ENCODE measurements at places on chromosomes 13 and 19.

- no peak for DNase-seq
Observed at GRCh38 chr13:42041684-42042035, 6.8 kb upstream of the DGKH start.

GRCh38 chr19:48821633-48822032 lies 10.8 kb upstream of the BCAT2 start:
- no peak for DNase-seq

DNA sequence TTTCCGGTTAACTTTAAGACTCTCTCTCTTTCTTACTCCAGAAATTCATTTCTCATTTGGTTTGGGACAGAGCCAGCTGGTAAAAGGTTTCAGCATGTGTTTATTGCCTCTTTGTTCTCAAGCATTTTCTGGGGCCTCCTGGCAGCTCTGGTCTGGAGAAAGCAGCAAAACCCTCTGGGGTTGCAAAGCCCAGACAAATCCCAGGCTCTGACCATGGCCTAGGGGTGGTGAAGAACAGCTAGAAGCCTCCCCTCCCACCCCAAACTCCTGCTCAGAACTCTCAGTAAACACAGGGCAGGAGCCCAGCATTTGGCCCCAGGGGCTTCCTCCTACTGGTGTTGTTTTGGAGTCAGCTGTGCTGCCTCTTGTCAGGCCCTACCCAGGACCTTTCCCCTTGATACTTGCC lies 124.2 kb upstream of the SERP2 start:
- DNase-seq = no peak

GRCh38 chr13:100532090-100532766 lies 56.4 kb downstream of the GGACT start:
- no peak for DNase-seq

- no peak for DNase-seq
Observed at GRCh38 chr13:53201454-53202225, 173.0 kb downstream of the OLFM4 start.
